Daoy (cell line): ENCODE measurements at places on chromosomes 5 and 9. TPM values are rescaled to one million over a fixed set of nuclear protein-coding genes. Genes with fewer than 3 reads are reported as not detected.

CCDC107 gene
- total RNA-seq = 8.6 and 9.5 TPM in 2 replicates

SPOCK1 gene
- total RNA-seq = 43.5 and 61.0 TPM in 2 replicates

GRCh38 chr5:67154556-67155206 is 41.9 kb downstream of the CD180 start:
- no peak for DNase-seq

BTNL3 gene
- total RNA-seq = not detected in 2 replicates
